G401 (cell line): ENCODE measurements at places on chromosomes 7 and 10.

DNA sequence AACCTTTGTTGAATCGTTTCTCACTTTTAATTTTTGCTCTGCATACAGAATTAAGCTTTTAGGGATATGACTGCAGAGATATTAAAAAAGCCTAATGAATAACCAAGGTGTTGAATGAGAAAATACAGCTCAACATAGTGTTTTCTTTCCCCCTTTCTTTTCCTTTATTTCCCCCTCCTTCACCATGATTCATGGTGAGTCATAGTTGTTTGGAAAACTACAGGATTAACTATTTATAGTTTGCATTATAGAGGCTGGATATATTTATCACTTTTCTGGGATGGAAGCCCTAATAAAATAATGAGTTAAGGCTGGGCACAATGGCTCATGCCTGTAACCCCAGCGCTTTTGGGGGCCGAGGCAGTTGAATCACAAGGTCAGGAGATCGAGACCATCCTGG, 115.0 kb downstream of the DNAJB9 start:
- DNase-seq, result no peak

DNA sequence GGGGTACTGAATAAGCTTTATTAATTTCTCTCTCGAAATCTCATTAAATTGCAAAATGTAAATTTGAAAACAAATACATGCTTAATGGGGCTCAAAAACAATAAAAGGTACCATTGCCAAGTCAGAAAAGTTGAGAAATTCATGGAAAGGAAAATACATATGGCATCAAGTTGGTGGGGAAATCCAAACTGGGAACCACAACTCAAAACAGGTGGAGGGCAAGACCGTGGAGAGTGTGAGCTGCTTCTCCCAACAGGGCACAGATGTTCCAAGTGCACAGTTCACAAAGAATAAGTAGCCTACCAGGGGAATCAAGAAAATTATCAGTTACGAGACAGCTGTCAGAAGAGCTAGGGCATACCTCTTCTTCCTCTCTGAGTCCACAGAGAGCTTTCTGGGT, 26.6 kb downstream of the MKX start:
- no peak for DNase-seq

- no peak for DNase-seq
Measured at GRCh38 chr7:24756545-24757352, 515 bp downstream of the GSDME start.

GRCh38 chr10:125192620-125193019, 32.3 kb upstream of the CTBP2 start:
- no peak for DNase-seq

DNA sequence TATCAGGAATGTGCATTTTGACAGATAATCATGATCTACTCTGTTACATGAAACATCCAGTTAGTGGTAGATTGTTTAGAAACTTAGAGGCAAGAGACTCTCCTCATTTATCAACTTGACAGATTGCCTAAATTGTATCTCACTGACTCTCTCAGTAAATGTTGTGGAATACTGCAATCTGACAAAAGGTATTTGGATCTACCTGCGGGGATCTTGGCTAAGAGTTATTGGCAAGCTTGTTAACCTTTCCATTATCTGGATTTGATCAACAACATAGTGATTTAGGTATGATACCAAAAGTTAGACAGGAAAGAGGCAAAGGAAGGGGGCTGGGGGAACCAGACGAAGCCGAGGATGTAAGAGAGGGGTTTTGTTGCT, 2.0 kb downstream of the VSTM2A start:
- DNase-seq, result no peak

DNA sequence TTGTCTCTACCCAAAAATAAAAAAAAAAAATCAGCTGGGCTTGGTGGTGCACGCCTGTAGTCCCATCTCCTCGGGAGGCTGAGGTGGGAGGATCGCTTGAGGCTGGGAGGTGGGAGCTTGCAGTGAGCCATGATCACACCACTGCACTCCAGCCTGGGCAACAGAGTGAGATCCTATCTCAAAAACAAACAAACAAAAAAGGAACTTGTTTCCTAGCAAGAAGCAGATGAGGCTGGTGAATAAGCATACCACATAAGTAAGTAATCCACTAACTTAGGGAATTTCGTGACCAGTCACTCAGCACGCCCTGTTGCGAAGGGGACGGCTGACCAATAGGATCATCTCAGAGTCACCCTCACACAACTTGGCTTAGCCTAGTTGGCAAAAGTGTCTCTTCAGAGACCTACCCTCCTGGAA, 64.6 kb downstream of the CUX1 start:
- no peak for DNase-seq

- no peak for DNase-seq
Measured at GRCh38 chr7:128872394-128872824, 9.8 kb downstream of the ATP6V1F start.

GRCh38 chr10:94439275-94439861, 37.0 kb downstream of the TBC1D12 start:
- peak; percentile 13 for DNase-seq

- DNase-seq, result no peak
Measured at GRCh38 chr10:49617121-49618020, 3.5 kb downstream of the CHAT start.

GRCh38 chr7:4072161-4072925, 609.8 kb upstream of the FOXK1 start:
- DNase-seq, result no peak

DNA sequence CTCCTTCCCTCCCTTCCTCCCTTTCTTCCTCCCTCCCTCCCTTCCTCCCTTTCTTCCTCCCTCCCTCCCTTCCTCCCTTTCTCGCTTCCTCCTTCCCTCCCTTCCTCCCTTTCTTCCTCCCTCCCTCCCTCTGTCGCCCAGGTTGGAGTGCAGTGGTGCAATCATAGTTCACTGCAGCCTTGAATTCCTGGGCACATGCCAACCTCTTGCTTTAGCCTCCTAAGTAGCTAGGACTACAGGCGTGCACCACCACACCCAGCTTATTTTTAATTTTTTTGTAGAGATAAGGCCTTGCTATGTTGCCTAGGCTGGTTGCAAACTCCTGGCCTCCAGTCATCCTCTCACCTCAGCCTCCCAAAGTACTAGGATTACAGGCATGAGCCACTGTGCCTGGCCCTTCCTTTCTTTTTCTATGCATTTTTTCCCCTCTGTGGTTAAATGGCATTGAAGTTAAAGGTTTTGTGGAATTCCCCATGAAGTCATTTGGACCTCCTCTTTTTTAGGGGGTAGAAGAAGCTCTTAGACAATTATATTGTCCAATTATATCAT, 9.6 kb downstream of the KLHDC10 start:
- DNase-seq, result no peak

GRCh38 chr10:117541405-117541908, 1.1 kb upstream of the EMX2 start:
- no peak for DNase-seq

DNA sequence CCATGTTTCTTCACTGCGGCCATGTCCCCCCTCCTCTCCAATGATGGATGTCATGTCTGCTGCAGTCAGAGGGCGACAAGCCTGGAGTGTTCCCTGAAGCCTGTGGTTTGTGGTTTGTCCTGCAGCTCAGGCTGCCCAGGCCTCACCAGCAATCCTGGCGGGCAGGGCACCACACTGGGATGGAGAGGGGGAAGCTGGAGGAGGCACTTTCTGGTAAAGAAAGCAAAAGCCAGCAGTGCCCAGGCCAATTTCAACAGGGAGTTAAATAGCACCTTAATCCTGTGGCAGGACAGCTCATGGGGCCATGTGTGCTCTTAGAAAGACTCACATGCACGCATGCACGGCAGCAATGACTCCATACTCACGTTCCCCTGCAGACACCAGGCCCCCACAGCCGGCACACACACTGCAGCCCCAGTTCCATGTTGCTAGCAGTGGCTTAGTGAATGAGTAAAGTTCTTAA, 158.3 kb downstream of the EGFR start:
- DNase-seq, result no peak

GRCh38 chr7:87837597-87837996, 38.6 kb downstream of the SLC25A40 start:
- no peak for DNase-seq

DNA sequence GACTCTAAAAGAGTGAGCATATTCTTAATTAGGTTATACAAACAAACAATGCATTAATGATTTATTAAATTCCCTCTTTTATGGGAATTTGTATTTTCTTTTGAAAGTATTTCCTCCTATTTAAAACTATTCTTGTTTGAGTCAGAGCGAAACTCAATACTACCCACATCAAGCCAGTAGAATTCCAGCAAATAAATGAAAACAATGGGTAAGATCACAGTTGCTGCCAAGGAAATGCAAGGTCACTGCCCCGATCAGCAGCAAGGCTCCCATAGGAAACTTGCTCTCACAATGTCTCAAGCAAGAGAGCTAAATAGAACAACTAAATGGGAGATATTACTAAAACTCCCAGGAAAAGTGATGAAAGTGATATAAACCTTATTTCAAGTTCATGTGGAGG, 206.3 kb downstream of the THSD7A start:
- no peak for DNase-seq

- no peak for DNase-seq
Measured at GRCh38 chr10:61752111-61753011, 89.6 kb downstream of the CABCOCO1 start.

DNA sequence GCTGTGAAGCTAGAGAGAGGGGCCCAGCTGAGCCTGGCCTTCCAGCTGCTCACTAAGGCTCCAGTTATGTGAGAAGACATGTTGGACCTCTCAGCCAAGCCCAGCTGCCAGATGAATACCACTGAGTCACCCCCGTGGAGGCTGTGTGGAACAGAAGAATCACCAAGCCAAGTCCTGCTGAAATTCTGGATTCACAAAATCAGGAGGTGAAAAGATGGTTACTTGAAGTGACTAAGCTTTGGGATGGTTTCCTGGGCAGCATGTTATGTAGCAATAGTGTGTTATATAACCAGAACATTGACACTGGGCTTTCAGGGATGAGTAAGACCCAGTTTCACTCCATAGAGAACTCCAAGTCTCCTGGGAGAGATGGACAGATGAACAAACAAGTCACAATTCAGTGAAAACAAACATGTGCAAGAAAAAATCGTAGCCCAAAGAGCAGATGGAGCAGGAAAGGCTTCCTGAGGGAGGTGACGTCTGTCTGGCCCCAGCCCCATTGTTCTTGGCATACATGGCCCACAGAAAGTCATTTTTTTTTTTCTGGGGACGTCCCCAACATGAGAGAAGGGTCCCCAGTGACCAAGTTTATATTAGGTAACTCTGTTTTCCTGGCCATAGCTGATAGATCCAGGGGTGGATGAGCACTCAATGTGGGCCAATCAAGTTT, 64.1 kb upstream of the PDZD8 start:
- DNase-seq, result no peak

GRCh38 chr10:8487346-8487745, 432.9 kb downstream of the GATA3 start:
- DNase-seq, result no peak

DNA sequence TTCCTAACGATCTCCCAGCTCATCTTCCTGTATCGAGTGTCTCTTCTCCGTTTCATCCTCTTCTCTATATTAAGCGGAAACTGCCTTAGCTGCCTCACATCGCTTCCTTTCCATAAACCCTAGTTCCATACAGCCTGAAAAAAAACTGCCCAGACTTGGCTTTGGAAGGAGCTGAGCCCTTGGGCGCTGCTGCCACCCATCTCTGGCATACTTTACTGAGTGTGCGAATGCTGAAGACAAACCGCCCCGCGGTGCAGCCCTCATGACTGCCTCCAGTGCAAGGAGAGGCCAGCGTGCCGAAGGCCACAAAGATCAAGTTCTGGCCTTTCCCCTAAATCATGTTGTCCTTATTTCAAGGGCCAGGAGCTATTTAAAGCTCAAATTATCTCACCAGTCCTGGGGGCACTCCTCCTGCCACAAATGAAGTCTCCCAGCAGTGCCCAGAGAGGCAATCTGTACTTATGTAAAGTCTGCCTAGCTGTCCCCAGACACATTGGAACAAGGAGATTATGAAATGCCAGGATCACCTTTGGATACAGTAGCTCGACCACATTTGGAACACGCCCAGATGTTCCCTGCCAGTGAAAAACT, 25.2 kb downstream of the YWHAG start:
- DNase-seq, result peak; percentile 48

- DNase-seq, result no peak
Measured at GRCh38 chr7:154879629-154880028, 123.3 kb downstream of the PAXIP1 start.

- DNase-seq, result no peak
Measured at GRCh38 chr7:157678501-157678900, 341.7 kb downstream of the DNAJB6 start.

DNA sequence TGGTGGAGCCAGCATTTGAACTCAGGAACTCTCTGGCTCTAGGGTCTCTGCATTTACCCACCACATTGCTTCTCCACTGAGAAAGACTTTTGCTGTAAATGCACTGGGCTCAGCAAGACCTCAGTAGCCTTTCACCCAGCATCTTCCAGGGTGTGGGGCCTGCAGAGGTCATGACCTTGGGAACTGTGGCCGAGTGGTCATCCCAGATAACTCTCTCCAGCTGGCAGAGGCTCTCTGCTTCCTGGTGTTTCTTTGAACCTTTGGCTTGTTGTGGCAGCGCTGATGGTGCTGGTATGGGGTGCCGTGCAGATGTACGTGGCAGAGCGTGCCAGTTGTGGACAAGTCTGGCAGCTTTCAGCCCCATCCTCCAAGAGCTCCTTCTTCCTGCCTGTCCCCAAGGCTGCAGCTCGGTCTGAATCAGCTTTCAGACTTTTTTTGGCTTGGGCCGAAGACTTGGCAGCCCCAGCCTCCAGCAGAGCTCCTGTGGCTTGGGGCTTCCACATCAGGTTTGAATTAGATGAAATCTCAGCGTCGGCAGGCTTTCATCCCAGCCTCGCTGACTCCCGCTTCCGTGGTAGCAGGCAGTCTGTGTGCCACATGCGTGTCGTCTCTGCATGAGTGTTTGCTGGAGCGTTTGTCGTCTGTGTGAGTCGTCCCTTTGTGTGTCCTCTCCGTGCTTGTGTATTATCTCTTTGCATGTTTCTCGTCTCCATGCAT, 21.5 kb downstream of the ADAMTS14 start:
- no peak for DNase-seq
